ENCODE measurements at places on chromosomes 2 and 18.
A peak's percentile ranks its signal among the peaks of the same experiment; 100 is the strongest.

GRCh38 chr2:21782866-21783265 lies 659.1 kb downstream of the TDRD15 start:
- no peak for DNase-seq

GRCh38 chr2:200786826-200787225 lies 24.9 kb upstream of the BZW1 start:
- DNase-seq: no peak

DNA sequence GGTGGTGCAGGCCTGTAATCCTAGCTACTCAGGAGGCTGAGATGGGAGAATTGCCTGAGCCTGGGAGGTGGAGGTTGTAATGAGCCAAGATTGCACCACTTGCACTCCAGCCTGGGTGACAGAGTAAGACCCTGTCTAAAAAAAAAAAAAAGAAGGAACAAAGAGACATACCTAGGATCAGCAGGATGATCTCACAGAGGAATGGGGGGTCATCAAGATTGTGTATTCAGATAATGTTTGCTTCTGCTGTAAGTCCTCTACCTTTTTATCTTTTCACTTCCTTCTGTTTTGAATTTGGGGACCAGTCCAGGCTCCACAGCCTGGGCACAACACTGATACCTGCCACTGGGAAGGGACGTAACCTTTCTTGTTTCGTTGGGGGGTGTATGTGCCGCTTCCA lies 53.2 kb downstream of the MAP4K4 start:
- DNase-seq: no peak

DNA sequence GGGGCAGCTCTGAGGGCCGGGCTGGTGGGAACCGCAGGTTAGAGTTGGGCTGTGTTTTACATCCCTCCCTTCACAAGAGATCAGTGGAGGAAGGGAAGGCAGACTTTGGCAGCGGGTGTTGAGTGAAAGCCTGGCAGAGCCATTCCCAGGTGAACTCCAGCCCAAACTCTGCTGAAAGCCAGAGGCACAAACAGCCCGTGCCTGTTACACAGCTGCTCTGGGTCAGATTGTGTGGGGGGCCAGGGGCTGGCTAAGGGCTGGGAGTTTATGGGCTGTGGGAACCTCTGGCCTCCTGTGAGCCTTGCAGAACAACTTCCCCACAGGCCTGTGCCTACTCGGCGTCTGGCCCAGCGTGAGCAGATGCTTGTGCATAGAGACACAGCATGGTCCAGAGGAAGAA lies 286.8 kb downstream of the CLIP4 start:
- no peak for DNase-seq

- no peak for DNase-seq
These were observed 92.1 kb downstream of the SLC8A1 start for GRCh38 chr2:40359811-40360210.

DNA sequence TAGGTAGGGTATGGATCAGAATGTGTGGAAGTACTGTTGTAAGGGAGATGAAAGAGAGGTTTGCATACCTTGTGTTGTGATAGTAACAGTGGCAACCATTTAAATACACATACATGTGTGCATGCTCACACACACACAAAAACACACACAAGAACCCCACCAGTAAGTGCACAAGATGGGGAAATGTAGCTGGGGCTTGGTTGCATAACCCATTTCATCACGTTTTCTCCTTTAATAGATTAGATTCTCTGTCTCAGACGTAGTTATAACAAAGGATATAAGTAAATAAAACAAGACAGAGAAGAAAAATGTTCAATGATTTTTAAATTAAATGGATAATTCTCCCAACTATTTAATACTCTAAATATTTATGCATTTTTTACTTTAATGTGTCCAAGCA lies 13.4 kb downstream of the ARHGAP15 start:
- DNase-seq: no peak

DNA sequence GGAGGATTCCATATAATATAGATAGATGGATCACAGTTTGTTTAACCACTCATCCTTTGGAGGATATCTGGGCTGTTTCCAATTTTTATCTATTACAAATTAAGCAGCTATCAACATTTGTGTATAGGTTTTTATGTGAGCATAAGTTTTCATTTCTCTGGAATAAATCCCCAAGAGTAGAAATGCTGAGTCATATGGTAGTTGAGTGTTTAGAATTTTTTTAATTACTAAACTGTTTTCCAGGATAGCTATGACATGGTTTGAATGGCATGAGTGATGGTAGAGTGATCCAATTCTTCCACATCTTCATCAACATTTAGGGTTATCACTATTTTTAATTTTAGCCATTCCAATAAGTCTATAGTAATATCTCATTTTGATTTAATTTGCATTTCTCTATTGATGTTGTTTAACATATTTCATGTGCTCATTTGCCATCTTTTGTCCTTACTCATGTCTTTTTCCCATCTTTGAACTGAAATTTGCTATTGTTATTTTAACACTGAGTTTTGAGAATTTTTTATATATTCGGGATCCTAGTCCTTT lies 31.4 kb downstream of the ABCB11 start:
- DNase-seq: no peak

DNA sequence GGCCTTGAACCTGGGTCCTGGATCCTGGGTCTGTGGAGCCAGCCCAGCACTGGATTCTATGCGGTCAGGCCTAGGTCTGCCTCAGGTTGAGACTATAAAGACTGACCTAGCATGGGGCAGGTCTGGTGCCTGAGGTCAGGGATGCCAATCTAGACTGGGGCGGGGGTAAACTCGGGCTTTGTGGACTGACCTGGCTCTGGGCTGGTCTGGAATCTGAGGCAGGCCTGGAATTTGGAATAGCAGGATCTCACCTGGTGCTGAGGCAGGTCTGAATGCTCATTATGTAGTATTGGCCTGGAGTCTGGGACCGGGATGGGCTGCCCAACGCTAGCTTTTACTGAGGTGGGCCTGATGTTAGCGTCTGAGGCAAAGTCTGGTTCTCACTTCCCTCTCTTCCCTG lies 256.0 kb downstream of the KIAA1328 start:
- DNase-seq: no peak

- no peak for DNase-seq
These were observed 18.8 kb downstream of the ALMS1 start for GRCh38 chr2:73404409-73404808.

DNA sequence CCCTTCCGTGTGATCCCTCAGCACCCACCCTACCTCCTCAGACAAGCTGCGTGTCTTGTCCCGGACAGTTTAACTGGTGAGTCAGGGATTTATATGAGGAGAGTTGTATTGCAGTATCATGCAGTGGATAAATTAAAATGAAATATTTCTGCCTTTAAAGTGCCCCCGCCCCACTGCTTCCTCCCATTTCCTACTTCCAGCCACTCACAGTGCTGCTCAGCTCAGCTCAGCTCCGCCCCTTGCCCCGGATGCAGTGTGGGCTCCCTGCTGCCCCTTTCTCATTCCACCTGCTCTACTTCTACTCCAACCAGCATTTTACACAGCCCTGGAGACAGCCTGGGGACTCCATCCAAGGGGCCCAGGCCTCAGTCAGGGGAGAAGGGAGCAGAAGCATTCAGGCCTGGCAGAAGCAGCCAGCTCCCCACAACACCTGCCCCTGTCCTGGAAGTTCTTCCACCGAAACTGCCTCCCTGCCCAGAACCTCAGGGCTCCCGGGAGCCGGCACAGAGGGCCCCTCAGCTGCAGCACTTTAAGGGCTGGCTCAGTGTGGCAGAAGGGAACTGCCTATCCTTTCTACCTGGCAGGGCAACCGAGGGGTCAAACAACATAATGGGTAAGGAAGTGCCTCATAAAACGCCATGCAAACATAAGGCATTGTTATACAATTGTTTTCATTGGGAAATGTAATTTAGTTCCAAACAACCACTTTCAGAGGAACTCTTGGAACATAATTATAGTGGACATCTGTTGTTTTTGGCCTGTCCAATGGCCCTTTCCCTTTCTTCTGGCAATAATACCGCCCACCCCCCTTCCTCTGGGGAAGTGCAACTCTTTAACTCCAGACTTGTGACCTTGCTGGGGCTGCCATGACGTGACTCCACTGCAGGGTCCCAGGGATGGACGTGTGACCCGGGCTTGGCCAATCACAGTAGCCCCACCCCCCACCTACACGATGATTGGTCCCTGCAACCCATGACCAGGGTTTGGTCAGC lies 102.3 kb downstream of the LIPG start:
- no peak for DNase-seq

DNA sequence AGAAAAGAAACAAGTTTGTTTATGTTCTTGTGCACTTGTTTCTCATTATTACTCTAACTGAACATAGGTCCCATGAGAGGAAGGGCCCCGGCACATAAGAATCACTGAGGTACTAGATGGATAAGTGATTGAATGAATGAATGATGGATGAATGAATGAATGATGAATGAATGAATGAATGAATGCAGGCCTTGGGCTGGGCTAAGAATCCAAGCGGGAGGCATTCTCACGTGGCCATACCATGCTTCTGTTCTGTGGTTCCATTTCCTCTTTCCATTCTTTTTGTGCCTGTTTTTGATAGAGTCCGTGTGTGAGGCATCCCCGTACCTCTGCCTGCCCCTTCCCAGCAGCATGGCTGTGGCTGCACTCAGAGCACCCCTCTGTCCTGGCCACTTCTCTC lies 94.8 kb downstream of the SH3BP4 start:
- no peak for DNase-seq

GRCh38 chr2:30264274-30264673 lies 32.9 kb downstream of the LBH start:
- DNase-seq: no peak

DNA sequence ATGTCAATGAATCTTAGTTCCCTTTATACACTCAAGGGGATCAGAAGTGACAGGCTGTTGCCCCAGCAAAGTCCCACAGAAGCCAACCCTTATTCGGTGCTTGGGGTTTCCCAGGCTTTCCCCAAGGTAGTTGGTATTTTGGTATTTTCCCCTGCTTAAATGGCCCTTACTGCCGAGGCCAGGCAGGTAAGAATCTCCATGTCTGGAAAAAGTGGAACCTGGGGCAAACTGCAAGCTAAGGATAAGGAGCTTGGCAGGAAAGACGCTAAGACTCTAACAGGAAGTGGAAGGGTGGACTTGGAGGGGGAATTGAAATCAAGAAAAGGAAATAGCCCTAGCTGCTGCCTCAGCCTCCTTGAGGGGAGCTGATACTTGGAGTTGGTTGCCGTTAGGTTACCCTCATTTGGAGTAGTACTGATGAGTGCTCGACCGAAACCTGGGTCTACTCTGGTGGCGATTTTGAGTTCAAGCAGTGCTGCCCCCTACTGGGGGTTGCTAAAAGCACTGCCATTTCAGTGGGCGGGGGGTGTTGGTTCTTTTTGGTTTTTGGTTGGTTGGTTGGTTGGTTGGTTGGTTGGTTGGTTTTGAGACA lies 3.3 kb upstream of the GPBAR1 start:
- peak; percentile 52 for DNase-seq

- no peak for DNase-seq
These were observed 67.8 kb downstream of the MERTK start for GRCh38 chr2:111966241-111966640.

- no peak for DNase-seq
These were observed 1.2 kb upstream of the CNNM4 start for GRCh38 chr2:96759548-96759947.

DNA sequence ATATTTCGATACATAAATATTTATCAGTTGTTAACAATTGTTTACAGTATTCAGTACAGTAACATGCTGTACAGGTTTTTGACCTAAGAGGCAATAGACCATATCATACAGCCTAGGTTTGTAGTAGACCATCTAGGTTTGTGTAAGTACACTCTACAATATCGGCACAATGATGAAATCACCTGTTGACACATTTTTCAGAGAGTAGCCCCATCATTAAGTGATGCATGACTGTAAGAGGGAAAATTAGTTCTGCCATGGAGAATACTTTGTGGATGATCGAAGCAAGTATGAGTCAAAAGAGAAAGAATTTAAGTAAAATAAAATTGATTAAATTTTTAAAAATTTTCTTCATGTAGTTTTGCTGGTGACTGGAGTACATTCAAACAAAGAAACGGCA lies 32.6 kb downstream of the VIT start:
- no peak for DNase-seq

GRCh38 chr2:237295889-237296480 lies 118.0 kb downstream of the COL6A3 start:
- no peak for DNase-seq

DNA sequence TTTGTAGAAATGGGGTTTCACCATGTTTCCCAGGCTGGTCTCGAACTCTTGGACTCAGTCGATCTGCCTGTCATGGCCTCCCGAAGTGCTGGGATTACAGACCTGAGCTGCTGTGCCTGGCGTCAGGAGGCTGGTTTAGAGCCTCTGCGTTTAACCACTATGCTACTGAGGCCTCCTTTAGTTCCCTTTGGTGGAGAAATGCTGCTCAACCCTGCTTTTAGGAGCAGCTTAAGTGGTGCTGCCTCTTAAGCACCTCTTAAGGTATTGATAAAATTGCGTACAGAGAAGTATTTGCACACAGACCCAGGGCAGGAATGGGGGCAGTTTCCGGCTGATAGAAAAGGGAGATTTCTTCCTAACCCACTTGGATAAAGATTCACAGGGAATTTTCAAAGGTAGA lies 8.0 kb downstream of the CD8A start:
- no peak for DNase-seq

DNA sequence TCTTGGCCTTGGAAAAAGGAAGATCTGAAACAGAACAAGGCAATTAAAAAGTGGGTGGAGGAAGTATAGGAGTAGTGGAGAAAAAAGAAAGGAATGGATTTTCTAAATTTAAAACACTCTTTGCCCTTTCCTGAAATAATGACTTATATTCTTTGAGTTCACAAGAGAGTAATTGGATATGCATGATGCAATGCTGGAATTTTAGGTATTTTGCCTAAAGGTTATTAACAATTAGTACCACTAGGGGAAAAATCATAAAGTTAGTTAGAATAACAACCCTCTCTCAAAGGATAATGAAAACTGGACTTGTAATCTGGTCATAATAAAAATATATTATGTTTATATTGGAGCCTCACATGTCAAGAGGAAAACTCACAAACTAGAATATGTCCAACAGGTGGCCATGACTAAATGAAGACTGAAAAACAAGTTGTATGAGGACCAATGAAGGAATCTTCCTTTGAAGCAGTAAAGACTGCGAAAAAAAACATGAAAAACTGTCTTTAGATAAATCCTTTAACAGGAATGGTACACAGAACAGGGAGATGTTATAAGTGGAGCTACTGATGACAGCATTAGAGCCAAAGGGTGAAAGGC lies 281.8 kb downstream of the NCKAP5 start:
- no peak for DNase-seq

- DNase-seq: no peak
These were observed 264.5 kb upstream of the PIK3C3 start for GRCh38 chr18:41690332-41691127.

- DNase-seq: peak; percentile 32
These were observed 157.3 kb upstream of the APCDD1 start for GRCh38 chr18:10297086-10297485.

DNA sequence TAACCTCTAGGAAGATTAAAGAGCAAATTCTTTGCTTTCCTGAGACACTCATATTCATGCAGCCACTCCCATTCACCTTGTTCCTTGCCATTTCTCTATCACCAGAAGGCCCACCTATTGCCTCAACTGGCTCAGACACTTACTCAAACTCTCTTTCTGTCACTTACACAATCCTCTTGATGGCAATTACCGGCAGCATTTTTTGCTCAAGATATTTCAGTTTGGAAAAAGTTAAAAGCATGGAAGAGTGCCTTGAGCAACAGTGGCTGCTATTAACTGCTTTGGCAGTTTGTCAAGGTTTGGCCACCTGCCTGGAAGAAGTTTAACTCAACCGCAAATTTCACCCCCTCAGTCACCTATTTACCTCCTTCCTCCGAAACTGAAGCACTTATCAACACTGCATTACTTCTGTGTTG lies 1104.0 kb upstream of the PIK3C3 start:
- no peak for DNase-seq
